ENCODE measurements at places on chromosomes 5 and 9. TPM values are rescaled to one million over a fixed set of nuclear protein-coding genes. Genes with fewer than 3 reads are reported as not detected.

GRCh38 chr5:173326501-173326960 is 1.7 kb downstream of the STC2 start:
- peaks cover 33% of the 10 kb centered on the region for H3K36me3 ChIP-seq
- peaks cover 12% of the 10 kb centered on the region for H3K4me1 ChIP-seq

DNA sequence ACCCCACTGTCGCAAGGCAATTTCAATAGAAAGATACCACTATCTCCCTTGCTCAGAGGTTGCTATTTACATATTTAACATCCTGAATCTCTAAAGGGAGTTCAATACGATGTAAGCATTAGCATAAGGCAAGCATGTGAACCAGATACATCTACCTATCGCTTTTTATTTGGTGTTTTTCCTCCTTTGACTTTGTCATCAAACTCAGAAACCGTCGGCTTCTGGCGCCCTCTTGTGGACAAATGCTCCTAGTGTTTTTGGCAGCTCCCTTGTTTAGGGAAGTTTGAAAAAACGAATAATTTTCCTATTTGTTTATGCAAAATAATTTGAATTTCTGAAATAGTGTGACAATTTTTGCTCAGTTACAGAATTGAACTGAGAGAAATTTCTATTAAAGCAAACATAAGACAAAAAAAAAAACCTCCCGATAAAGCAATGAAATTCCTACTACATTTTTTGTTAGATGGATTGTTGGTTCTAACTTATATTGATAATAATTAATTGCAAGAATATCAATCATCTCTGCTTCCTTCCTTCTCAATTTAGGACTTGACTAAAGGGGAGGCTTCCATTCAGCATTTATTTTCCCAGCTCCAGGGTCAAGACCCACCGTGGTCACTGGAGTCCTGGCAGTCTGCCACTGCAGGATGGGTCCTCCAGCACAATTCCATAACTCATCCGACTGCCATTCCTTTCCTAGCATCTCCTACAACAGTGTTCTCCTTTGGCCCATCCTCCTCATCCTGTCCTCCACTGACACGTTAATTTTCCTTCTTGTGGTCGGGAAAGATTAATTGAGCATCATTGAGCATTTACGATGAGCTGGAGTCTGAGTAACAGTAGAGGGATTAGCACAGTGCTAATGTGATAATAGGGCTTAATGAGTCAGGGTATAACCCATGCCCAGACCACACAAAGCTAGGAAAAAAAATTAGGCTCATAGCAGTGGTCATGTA is 131.8 kb upstream of the CHD1 start:
- H3K27ac ChIP-seq, result peak overlapping the region; percentile 33
- H3K4me1 ChIP-seq, result no peaks in the 10 kb centered on the region
- H3K4me3 ChIP-seq, result no peak overlapping the region
- peak; percentile 87 for DNase-seq
- no peaks in the 10 kb centered on the region for H3K27me3 ChIP-seq
- H3K36me3 ChIP-seq, result no peaks in the 10 kb centered on the region

DNA sequence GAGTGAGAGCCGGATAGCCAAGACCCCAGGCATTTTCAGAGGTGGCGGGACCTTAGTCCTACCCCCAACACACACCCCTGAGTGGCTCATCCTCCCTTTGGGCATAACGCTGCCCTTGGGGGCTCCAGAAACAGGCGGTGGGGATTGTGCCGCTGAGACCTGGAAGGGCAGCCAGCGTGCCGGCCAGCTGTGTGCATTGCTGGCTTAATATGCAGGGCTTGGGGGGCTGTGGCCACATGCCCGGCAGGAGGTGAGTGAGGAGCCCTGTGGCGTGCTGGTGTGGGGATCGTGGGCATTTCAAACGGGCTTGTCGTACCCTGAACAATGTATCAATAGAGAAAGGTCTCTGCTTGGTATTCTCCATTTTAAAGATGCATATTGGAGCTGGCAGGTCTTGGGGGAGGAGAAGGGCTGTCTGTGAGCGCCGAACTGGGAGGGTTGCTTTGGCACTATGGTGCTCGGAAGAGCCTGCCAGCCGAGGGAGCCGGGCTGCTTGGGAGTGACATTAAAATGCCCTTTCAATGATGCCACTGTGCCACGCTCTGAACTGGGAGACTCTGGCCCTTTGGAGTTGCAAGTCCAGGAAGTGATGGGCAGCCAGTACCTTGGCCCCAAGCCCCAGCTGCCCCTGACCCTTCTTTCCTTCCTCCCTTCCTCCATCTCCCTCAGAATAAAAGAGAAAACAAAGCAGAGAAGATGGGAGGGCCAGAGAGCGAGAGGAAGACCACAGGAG is 11.2 kb upstream of the OLFM1 start:
- peaks cover 6% of the 10 kb centered on the region for H3K4me1 ChIP-seq
- H3K27ac ChIP-seq, result no peak overlapping the region
- no peak for DNase-seq
- peaks cover 18% of the 10 kb centered on the region for H3K27me3 ChIP-seq
- no peaks in the 10 kb centered on the region for H3K36me3 ChIP-seq

GRCh38 chr9:88742483-88742882 is 207.5 kb downstream of the NXNL2 start:
- H3K4me1 ChIP-seq, result peaks cover 11% of the 10 kb centered on the region
- H3K27me3 ChIP-seq, result no peaks in the 10 kb centered on the region
- H3K36me3 ChIP-seq, result 0 out of 2 replicates have a peak, but pooled peaks cover 3% of the 10 kb centered on the region
- no peak for DNase-seq

Gene GARIN3
- not detected for polyA plus RNA-seq

GRCh38 chr5:125517973-125518550 is 771.6 kb upstream of the ZNF608 start:
- no peak for DNase-seq
- H3K36me3 ChIP-seq, result no peaks in the 10 kb centered on the region
- no peak overlapping the region for H3K4me3 ChIP-seq
- H3K27ac ChIP-seq, result no peak overlapping the region

DNA sequence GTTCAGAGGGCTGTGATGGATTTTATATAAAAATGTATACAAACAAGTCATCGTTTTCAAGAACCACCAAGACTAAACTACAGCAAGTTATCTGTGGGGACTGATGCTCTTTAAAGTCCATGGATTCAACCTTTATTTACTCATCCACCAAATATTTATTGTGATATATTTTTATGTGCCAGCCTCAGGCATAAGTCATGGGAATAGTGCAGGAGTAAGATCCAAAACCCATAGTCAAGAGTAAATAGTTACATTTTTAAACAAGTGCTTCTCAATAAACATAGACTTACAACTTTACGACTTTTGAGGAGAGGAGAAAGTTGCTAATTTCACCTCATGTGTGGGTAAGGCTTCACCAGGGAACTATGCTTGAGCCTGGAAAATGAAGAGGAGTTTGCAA is 24.6 kb downstream of the MACIR start:
- H3K27ac ChIP-seq, result no peak overlapping the region
- no peaks in the 10 kb centered on the region for H3K4me1 ChIP-seq
- H3K36me3 ChIP-seq, result no peaks in the 10 kb centered on the region
- H3K27me3 ChIP-seq, result no peaks in the 10 kb centered on the region
- H3K4me3 ChIP-seq, result no peak overlapping the region
- DNase-seq, result no peak

DNA sequence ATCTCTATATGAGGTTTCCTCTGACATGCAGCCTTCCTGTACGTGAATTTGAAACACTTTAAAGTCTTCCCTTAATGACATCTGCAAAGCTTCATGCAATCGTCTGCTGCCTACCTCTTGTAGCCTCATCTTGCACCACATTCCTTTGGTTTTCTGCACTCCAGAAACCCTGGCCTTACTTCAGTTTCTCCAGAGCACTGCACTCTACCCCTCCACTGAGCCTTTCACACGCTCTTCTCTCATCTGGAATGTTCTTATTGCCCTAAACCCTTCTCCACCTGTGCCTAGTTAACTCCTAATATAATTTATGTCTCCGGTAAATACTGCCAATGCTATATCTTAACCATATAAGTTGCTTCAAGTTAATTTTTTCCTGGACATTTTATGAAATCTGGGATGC is 168.8 kb upstream of the SLC27A6 start:
- no peaks in the 10 kb centered on the region for H3K27me3 ChIP-seq
- DNase-seq, result no peak

Gene CDHR2
- polyA plus RNA-seq, result 0.02 TPM

Gene FGD3
- 1.4 TPM for polyA plus RNA-seq

Gene TXNDC8
- not detected for polyA plus RNA-seq

DNA sequence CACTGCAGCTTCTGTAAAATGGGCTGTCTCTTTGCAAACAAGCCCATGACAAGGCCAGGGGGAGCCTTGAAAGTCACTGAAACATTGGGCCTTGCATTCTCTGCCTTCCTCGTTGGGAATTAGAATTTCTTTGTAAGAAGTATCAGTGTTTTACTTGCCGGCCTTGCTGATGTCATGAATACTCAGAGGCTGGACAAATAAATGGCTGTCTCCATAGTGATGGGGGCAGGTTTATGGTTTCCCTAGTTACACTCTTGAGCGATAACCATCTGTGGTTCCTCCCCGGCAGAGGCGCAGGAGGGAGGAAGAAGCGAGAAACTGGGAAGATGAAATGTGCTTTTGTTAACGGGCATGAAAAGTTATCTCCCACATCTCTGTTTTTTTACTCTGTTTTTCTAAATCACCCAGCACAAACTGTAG is 272.7 kb upstream of the PANK3 start:
- H3K4me3 ChIP-seq, result no peak overlapping the region
- H3K27me3 ChIP-seq, result no peaks in the 10 kb centered on the region
- H3K36me3 ChIP-seq, result no peaks in the 10 kb centered on the region

DNA sequence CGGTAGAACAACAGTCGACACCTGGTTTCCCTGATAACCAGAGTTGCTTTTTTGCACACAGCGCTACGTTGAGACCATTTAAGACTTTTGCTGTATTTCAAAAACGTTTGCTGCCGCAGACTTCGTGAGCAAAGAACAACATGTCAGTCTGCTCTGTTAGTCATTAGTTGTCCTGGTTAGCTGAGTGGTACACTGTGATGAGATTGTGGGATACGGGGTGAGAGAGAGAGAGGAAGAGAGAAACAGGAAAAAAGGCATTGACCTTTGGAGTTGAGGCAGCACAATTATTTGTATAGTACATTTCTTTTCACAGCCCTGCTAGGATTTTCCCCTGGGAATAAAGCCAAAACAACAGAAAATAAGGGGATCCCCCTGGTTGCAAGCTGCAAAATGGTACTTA is 306.1 kb upstream of the WWC1 start:
- no peak overlapping the region for H3K4me3 ChIP-seq
- no peak overlapping the region for H3K27ac ChIP-seq
- no peak for DNase-seq
- H3K4me1 ChIP-seq, result peaks cover 7% of the 10 kb centered on the region
- H3K36me3 ChIP-seq, result no peaks in the 10 kb centered on the region

- H3K27me3 ChIP-seq, result peaks cover 5% of the 10 kb centered on the region
- no peaks in the 10 kb centered on the region for H3K36me3 ChIP-seq
- peak overlapping the region; percentile 52 for H3K4me3 ChIP-seq
- peak; percentile 91 for DNase-seq
These were observed 3.9 kb downstream of the CCDC183 start for GRCh38 chr9:136799854-136800657.

Measured in H1 (cell line).